ENCODE measurements at places on chromosomes 3 and 15. TPM values are rescaled to one million over a fixed set of nuclear protein-coding genes. Genes with fewer than 3 reads are reported as not detected.

TRIM42 gene
- not detected for total RNA-seq

DNA sequence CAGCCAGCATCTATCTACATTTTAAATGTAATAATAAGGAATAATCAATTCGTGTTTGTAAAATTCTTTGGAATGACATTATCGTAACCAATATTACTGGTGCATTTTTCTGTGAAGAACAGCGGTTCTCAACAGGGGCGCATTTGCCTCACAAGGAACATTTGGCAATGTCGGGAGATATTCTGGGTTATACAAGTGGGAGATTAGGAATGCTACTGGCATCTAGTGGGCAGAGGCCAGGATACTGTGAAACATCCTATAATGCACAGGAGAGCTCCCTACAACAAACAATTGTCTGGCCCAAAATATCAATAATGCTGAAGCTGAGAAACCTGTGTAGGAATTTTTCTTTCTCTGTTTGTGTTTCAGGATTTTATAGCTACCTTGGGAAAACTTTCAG, 25.0 kb downstream of the ACP3 start:
- H3K27me3 ChIP-seq = no peaks in the 10 kb centered on the region
- peaks cover 3% of the 10 kb centered on the region for H3K4me1 ChIP-seq
- no peak for DNase-seq

DNA sequence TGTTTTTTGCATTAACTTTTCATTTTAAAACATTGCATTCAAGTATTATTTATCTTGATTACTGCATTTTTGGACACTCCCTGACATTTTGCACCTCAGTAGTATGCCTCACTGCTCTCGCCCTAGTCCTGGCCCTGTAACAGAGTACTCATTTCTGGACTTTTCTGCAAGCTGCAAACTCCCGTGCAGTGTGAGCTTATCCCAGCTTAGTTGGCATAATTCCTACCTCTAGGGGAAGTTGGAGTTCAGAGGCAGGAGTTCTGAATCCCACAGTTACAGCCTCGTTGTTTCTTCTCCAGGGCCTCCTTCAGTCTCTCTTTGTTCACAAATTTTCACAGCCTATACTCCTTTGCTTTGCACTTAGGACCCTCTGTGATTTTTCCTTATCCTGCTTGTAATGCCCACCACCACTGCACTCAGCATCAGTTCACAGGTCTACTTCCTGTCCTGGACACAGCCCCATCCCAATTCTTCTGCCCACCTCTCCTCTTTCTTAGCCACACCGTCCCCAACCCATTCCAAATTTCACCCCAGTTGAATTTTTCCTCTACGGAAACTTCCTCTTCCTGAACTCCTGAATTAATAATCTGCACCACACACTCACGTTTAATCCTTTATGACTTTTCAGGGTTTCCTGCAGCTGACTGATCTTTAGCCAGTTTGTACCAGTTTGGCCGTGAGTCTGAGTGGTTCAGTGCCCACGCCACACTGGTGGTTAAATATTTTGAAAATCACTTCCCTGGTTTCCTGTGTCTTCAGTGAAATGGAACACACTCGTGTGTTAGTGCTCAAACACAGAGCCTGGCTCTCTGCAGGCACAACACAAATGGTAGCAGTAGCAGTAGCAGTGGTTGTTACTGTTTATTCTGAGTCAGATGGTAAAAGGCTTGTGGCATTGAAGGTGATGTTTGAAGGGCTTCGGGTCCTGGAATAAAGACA, 6.3 kb upstream of the CTSH start:
- peak overlapping the region; percentile 60 for H3K27ac ChIP-seq
- no peak for DNase-seq
- peaks cover 24% of the 10 kb centered on the region for H3K4me1 ChIP-seq
- H3K36me3 ChIP-seq = no peaks in the 10 kb centered on the region
- no peaks in the 10 kb centered on the region for H3K27me3 ChIP-seq

TRH gene
- not detected for total RNA-seq

TMIE gene
- 0.39 TPM for total RNA-seq

Data from activated B cell treated with CpG ODN at 0.5 μM for 24 hours (primary cell).